ENCODE measurements at places on chromosomes 1 and 21. TPM values are rescaled to one million over a fixed set of nuclear protein-coding genes. Genes with fewer than 3 reads are reported as not detected.

DNA sequence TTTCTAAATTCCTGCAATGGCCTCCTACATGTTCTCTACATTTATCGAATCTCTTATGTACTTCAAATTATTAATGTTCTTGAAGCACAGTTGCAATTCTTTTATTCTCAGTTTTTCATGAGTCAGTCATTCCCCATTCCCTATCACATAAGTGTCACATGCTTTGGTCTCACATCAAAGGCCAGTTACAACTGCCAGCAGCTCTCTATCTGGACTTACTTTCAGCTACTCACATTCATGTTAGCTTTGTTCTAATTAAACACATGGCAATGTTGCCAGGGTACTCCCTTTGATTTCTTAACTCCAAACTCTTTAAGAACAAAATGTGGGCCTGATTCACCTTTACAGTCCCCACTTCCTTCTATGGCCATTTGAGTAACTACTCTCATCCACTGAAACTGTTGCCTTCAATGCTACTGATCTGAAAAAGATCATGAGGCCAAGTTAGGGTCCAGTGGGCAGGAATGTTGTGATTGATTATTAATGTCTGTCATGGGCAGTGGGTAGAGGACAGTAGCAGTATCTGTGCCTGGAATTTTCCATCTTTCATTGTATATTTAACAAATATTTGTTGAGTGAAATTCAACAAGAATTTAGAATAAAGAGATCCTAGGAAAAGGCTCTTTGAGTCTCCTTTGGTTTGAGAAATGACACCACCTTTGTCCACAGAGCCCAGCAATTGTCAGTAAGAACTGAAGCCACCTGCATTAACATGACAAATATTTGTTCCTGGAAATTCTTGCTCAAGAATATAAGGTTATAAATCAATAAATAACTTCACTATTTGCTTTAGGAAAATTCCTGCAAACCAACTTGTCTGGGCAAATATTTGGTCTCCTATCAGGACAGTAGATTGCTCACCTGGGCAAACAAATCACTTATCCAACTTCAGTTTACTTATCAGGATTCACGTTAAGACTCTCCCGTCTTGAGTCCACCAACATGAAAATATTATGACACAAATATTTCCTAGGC is 153.6 kb upstream of the SAMSN1 start:
- DNase-seq, result no peak

DNA sequence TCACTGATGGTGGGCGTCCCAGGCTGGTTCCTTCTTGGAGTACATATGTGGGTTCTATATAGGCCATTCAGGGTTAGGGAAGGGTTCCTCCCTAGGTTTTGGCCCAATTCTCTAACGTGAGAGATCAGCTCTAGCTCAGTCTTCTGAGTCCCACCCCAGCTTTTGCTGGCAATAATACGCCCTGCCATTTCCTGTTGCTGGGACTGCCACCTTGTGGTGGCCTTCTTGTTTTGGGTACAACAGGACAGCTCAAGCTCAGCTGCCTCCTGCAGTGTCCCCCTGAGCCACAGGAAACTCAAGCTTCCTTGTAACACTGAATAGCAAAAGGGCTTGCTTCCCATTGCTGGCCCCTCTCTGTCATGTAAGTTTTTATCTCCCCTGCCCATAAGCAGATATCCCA is 77.8 kb downstream of the BACH1 start:
- DNase-seq, result peak; percentile 80

DNA sequence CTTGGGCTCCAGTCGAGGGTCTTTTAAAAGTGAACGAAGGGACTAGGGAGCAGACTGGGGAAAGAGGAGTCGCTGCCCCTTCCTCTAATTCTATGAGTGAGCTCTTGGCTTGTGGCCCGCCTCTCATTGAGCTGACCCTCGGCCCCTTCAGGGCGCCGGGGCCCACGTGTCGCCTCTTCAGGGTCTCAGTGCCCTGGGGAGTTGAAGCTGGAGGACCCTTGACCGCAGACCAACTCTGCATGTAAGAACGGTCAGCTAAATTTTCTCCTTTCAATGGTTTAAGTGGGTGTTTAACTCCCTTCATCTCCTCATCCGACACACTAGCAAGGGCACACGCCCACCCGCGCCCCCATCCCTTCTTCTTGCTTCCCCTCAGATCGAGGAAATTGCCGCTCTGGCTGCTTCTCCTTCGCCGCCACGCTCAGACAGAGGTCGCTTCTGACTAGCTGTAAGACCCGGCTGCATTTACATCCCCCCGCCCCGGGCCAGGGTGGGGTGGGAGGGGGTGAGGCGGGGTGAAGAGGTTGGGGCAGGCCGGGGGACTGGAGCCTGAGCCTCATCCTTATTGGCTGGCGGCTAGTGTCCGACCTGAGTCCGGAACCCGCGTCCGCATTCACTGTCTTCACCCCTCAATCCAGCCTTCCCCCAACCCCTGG is 10.9 kb downstream of the NR5A2 start:
- DNase-seq, result peak; percentile 96

- DNase-seq, result no peak
These were observed 64.5 kb upstream of the SCCPDH start for GRCh38 chr1:246659594-246660140.

GRCh38 chr21:37531431-37531932 is 164.9 kb downstream of the DYRK1A start:
- DNase-seq, result no peak

- DNase-seq, result no peak
These were observed 4.0 kb upstream of the ZBTB18 start for GRCh38 chr1:244046907-244047611.

DNA sequence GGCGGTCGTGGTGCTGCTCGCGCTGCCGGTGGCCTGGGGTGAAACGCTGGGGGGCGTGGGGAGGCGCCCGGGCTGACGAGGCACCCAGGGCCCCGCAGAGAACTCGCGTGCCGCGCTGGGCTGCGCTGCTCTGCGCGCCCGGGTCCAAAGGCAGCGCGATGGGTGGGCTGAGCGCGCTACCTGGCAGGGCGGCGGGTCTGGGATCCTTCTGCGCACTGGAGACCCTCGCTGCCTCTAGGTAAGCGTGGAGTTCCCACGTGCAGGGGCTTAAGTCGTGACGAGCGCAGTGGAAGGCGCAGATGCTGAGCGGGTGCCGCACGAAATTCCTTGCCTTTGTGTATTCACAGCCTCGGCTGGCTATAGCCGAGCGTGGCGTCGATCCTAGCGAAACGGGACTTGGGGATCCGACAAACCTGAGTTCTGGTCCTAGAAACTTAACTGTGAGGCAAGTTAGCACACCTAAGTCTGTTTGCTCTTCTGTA is 24.6 kb downstream of the CR1L start:
- DNase-seq, result no peak

GRCh38 chr1:74773582-74773981 is 40.6 kb downstream of the TYW3 start:
- no peak for DNase-seq

DNA sequence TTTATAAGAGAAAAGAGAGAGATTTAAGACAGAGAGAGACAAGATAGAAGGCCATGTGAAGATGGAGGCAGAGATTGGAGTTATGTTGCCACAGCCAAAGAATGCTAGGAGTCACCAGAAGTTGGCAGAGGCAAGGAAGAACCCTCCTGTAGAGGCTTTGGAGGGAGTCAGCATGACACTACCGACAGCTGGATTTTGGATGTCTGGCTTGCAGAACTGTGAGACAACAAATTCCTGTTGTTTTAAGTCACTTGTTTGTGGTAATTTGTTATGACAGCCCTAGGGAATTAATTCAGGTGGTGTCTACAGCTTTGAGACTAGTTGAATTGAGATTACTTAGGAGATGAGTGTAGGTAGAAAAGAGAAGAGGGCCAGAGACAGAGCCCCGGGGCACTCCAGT is 158.5 kb downstream of the DNM3 start:
- no peak for DNase-seq

DNA sequence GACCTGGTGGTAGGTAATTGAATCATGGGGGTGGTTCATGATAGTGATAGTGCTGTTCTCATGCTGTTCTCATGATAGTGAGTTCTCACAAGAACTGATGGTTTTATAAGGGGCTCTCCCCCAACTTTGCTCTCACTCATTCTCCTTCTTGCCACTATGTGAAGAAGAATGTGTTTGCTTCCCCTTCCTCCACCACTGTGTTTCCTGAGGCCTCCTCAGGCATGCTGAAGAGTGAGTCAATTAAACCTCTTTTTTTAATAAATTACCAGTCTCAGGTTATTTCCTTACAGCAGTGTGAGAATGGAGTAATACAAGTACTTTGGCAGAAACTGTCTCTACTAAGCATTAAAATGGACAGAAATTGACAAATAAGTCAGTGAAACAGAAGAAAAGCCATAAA is 21.6 kb downstream of the RAB3GAP2 start:
- DNase-seq, result no peak

GRCh38 chr1:92461364-92462097 is 25.2 kb downstream of the GFI1 start:
- DNase-seq, result no peak

GRCh38 chr1:28028873-28029654 is 59.3 kb downstream of the EYA3 start:
- DNase-seq, result no peak

DNA sequence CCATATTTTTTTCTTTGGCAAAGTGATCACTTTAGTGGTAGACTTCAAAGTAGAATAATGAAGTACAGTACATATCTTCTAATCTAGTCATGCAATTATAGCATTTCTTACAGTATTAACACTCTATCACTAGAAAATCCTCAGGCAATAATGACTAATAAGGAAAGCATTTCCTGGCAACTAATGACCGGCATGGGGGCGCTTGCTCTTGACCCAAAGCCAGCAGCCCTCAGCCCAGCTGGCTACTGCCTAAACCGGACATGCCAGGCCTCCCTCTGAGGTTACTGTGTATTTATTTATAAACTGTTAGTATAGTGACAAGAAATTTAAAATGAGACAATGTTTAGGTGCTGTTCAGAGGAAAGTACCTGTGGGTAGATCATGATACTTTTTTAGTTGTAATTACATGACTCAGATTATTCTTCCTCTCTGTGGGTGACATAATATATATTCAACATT is 633.8 kb downstream of the PTPRC start:
- DNase-seq, result peak; percentile 4

GRCh38 chr1:60894130-60894529 is 188.2 kb upstream of the NFIA start:
- DNase-seq, result peak; percentile 19

GRCh38 chr1:219465212-219466093 is 147.5 kb downstream of the ZC3H11B start:
- DNase-seq, result no peak

- no peak for DNase-seq
These were observed 33.2 kb downstream of the KCNK2 start for GRCh38 chr1:215115760-215116159.

GRCh38 chr1:7857985-7858384 is 5.1 kb upstream of the UTS2 start:
- no peak for DNase-seq

GRCh38 chr1:39666772-39667171 is 5.1 kb downstream of the NT5C1A start:
- no peak for DNase-seq

- DNase-seq, result no peak
These were observed 23.2 kb downstream of the ITGB2 start for GRCh38 chr21:44897326-44898010.

- DNase-seq, result peak; percentile 96
These were observed 2.8 kb downstream of the MYCL start for GRCh38 chr1:39898648-39899603.

DNA sequence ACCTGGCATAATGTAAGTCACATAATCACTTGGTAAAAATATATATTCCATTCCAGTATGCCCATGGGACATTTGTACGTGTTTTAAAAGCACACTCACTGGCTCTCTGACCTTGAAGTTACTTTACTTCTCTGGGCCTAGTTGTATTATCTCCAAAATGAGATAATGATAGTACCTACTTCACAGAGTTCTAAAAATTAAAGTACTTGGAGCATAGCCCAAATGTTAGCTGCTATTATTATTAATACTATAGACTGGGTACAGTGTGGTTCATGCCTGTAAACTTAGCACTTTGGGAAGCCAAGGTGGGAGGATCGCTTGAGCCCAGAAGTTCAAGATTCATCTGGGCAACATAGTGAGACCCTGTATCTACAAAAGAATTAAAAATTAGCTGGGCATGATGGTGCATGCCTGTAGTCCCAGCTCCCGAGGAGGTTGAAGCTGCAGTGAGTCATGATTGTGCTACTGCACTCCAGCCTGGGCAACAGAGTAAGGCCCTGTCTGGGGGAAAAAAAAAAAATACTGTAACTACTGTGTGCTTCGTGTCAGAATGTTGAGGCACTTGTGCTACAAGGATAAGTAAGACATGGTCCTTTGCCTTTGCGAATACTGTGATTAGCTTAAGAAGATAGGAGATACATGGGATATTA is 45.7 kb downstream of the TDRD5 start:
- DNase-seq, result no peak

DNA sequence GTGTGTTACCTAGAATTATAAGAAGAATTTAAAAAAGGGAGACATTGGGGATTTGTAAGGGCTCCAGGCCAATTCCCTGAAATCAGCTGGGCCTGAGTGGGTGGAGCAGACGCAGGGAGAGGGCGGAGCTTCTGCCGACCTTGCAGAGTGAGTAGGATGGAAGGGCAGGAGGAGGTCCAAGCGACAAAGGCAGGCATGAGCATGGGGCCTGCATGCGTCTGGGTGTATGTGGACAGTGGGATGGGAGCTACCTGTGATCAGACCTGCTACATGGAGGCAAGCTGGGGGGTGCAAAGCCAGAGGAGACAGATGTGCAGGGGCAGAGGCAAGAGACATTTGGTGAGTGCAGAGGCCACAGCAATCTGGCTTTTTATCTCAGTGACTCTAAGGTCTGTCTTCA is 105.3 kb upstream of the OLIG2 start:
- DNase-seq, result no peak

DNA sequence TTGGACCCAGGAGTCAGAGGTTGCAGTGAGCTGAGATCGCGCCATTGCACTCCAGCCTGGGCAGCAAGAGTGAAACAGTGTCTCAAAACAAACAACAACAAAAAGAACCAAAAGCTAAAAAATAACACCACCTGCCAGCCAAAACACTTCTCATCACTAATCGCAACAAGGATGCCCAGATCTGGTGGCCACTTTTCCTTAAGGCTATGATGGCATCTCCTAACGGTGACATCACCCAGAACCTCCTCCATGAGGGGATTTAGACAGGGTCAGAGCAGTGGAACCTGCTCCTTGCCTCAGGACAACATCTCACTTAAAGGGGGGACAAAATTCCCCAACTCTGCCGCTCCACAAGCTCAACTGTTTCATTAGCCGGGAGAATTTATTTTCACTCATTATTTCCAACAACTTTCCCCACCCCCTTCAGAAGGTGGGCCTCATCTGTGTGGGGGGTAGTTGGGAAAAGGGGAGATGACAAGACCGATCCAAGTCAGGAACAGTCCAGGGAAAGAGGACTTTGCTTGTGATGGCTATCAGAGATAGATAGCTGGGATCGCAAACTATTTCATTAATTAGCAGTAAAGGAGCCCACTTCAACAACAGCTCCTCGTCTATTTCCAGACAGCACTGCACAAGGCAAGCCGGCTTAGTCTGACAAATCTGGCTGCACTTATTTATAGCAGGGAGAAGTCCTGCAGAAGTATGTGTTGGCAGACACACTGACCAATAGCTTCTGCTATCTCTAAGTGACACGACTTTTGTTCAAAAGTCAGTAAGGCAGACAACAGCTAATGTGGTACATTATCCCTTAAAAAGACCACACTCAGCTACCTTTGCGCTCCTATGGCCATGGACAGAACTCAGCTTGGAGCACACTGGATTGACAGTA is 2.6 kb downstream of the PABPC4 start:
- DNase-seq, result no peak

The LRRC8C gene
- 0.89 TPM for polyA plus RNA-seq

The TRIM33 gene
- polyA plus RNA-seq, result 48.8 TPM

The GSTM5 gene
- 5.0 TPM for polyA plus RNA-seq

The WNT9A gene
- polyA plus RNA-seq, result 0.06 TPM

The SPRR3 gene
- not detected for polyA plus RNA-seq

The LCK gene
- 37.5 TPM for polyA plus RNA-seq

The UBE2Q1 gene
- polyA plus RNA-seq, result 18.4 TPM

The LIN28A gene
- polyA plus RNA-seq, result 648 TPM

The WDR64 gene
- not detected for polyA plus RNA-seq

The DNM3 gene
- polyA plus RNA-seq, result 5.2 TPM

The DISP3 gene
- polyA plus RNA-seq, result 3.9 TPM
